NCI-H187 treated with DMSO at 0.1 percent for 48 hours (cell line): ENCODE measurements at places on chromosomes 11 and 22.
A peak's percentile ranks its signal among the peaks of the same experiment; 100 is the strongest.

DNA sequence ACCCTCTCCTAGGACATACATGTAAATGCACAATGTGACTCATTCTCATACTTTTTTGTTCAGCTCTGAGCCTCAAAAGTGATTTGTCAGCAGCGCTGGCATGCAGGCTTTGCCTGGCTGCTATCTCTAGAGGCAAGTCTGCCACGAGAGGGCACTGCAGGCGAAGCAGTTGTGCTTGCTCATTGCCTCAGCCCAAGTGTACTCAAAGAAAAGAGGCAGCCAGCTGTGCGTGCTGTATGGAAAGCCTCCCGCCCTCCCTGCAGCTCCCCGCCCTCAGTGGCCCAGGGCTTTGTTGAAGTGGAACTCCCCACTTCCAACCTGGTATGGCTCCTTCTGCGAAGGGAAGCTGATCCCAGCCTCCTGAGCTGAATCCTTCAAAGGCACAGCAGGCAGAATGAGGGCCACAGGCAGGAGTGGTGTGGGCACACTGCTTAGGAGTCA lies 16.3 kb downstream of the SDHAF2 start:
- DNase-seq: peak; percentile 65

DNA sequence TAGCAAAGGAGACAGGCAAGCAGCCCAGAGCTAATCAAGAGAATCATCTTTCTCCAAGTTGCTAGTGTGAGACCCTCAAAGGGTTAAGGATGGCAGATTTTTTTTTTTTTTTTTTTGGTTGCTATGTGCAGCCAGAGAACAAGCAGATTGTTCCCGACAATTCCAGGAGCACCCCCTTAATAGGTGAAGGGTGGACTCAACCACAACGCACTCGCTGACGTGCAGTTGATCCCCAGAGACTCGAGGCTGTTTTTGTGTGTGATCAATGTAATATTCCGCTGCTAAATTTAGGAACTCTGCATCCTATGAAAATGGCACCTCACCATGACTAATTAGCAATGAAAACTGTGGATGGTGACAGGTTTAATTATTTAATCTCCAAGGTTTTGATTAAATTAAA lies 789.0 kb downstream of the KCNA4 start:
- DNase-seq: no peak

- no peak for DNase-seq
Measured at GRCh38 chr11:70739091-70739490, 340.8 kb downstream of the CTTN start.

DNA sequence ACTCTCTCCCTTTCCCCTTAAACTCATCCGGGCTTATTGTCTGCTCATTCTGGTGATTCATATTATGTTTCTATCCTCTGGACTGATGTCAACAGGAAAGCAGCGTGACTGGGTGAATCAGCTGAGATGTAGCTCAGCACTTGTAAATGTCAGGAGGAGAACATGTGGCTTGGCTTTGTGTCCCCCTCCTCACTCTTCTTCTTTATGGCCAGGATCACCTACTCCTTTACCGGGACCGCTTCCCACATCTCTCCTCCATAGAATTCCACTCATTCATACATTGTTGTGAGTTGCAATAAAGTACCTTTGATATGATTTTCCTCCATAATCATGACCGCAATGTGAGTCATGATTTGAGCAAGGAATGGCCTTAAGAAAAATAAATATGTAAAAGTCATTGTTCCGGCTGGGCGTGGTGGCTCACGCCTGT lies 15.8 kb upstream of the SYN3 start:
- DNase-seq: no peak

- DNase-seq: no peak
Measured at GRCh38 chr22:26949193-26949592, 291.8 kb downstream of the MIAT start.
